ENCODE measurements at places on chromosomes 6 and 20.
A peak's percentile ranks its signal among the peaks of the same experiment; 100 is the strongest.

- DNase-seq = no peak
Measured at GRCh38 chr6:134235937-134236751, 81.8 kb downstream of the SGK1 start.

DNA sequence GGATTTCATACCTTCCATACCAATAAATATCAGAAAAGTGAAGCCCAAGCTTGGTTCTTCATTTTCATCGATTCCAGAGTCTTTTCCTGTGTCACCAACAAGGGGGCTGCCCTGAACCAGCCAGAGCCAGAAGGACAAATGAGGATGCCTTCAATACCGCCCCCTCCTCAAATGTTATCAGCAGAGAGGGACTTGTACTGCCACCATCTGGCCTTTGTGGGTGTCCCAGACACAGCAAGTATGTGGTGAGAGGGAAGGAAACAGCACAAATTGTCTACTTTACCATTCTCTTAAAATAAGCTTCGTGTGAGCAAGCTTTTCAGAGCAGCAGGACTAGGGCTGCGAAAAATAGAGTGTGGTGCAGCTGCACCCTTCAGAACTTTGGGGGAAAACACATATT is 165.3 kb downstream of the SOBP start:
- no peak for DNase-seq

DNA sequence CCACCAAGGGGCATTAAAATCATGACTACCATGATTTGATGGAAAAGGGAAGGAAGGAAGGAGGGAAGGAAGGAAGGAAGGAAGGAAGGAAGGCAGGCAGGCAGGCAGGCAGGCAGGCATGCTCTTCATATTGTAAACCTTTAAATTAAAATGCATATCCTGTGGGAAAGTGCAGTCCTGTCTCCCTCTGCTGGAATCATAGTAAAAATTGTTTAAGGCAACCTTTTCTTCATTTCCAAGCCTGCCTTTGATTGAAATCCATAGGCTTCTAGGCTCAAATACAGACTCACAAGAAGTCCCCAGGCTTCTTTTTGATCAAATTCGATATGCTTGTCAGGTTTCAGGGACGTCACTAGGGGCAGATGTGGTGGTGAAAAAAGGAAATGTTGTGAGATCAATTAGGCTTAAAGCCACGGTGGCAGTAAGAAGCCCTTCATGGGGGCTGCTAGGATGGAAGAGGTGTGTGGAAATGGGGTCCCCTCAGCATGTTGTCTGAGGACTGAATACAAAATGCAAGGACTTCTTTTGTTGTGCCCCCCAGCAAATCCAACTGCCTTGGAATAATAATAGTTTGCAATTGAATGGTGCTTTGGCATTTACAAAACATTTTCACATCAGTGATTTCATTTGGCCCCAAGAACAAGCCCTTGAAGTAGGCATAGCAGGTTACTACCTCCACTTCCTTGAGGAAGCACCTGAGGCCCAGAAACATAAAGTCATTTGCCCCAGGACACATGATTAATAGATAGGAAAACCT is 25.6 kb upstream of the GABRR1 start:
- DNase-seq = peak; percentile 64

DNA sequence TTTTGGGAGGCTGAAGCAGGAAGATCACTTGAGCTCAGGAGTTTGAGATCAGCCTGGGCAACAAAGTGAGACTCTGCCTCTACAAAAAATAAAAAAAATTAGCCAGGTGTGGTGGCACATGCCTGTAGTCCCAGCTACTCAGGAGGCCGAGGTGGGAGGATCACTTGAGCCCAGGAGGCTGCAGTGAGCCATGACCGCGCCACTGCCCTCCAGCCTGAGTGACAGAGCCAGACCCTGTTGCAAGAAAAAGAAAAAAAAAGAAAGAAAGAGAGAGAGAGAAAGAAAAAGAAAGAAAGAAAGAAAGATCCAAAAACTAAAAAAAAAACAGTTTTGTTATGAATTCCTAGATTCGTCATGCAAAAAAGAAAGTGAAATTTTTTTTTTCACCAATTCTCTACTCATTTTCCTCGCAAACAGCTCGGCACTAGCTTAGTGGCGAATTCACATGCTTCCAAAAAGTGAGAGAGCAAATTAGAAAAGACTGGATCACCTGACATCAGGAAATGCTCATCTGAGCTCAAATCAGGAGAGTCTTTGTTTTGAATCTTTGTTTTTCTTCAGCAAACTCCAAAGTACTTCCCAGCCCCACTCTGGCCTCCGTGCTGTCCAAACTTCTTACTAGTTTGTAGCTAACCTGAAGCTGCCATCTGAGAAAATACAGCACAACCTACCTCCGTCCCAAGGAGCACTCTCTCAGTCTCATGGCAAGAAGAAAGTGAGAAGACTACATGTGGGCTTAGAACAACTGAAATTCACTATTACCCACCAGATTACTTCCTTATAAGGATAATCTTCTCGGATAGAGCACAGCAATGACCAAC is 27.0 kb downstream of the IPCEF1 start:
- DNase-seq = no peak

DNA sequence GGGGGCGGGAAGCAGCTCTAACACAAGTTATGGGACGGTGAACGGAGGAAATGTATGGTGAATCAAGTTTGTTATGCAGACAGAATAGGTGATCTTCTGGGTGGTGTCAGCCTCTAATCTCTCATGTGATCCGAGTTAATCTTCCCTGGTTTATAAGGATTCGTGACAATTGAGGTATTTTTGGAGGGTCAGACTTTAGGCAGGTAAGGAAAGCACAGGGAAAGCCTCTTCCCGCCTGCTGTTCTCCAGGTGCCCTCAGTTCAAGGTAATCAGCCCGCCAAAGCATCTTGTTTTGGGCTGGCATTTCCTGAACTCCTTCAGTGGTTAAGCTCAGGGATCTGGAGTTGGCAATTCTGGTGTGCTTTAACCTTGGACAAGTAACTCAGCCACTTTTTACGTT is 1.2 kb downstream of the CSTF1 start:
- no peak for DNase-seq

- no peak for DNase-seq
Measured at GRCh38 chr6:89251170-89251569, 34.0 kb upstream of the GABRR1 start.

- DNase-seq = no peak
Measured at GRCh38 chr6:164154588-164154987, 740.1 kb downstream of the QKI start.

DNA sequence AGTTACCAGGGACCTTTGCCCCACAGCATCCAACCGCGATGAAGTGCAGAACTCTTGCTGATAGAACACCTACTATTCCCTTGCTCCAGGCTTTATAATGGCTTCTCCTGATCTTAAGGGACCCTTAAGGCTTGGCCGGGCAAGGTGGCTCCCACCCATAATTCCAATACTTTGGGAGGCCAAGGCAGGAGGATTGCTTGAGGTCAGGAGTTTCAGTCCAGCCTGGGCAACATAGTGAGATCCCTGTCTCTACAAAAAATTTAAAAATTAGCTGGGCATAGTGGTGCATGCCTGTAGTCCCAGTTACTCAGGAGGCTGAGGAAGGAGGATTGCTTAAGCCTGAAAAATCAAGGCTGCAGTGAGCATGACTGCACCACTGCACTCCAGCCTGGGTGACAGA is 68.8 kb downstream of the GCNT2 start:
- no peak for DNase-seq

- peak; percentile 56 for DNase-seq
Measured at GRCh38 chr6:106287215-106287614, 38.3 kb downstream of the ATG5 start.

- DNase-seq = no peak
Measured at GRCh38 chr6:161716176-161716575, 442.3 kb upstream of the AGPAT4 start.

- DNase-seq = no peak
Measured at GRCh38 chr20:35000311-35000921, 44.7 kb downstream of the MYH7B start.

DNA sequence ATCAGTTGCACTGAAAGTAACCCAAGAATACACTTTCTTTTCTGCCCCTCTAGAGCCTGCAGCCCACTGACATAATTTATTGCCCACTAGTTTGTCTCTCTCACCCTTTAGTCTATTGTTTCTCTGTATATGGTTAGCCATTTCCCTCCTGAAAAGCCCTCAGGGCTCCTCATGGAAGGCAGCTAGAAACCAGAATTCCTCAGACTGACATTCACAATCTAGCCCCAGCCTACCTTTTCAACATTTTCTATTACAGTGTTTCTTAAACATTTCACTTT is 21.4 kb upstream of the PAQR8 start:
- DNase-seq = no peak

- DNase-seq = peak; percentile 81
Measured at GRCh38 chr6:43972179-43972912, 154.9 kb downstream of the MRPL14 start.

GRCh38 chr6:148996815-148997214 is 250.0 kb downstream of the UST start:
- no peak for DNase-seq

GRCh38 chr20:16477632-16478031 is 95.6 kb downstream of the KIF16B start:
- DNase-seq = no peak

- DNase-seq = no peak
Measured at GRCh38 chr20:9884061-9884460, 45.2 kb upstream of the PAK5 start.

GRCh38 chr6:132798869-132799538 is 567 bp upstream of the SLC18B1 start:
- DNase-seq = peak; percentile 92

GRCh38 chr6:1013656-1014430 is 298.1 kb upstream of the FOXQ1 start:
- no peak for DNase-seq

DNA sequence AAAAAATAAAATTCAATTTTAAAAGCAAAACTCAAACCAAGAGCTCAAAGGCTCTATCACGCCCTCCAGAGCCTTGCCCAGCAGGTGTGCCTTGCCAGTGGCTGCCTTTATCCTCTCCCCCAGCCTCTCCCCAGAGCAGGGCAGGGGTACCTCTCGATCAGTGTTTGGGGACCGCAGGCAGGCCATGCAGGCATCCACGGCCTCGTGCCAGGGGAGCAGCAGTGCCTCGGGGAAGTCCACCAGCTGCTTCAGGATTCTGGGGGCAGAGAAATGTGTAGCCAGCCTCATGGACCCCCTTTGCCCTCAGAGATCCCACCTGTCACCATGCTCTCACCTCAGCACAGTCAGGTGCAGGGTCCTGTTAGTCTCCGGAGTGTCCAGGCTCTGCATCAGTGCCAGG is 5.7 kb downstream of the CUL7 start:
- DNase-seq = no peak

GRCh38 chr20:2756056-2756611 is 44.3 kb downstream of the CPXM1 start:
- no peak for DNase-seq

GRCh38 chr6:153816366-153816765 is 222.7 kb upstream of the OPRM1 start:
- no peak for DNase-seq

DNA sequence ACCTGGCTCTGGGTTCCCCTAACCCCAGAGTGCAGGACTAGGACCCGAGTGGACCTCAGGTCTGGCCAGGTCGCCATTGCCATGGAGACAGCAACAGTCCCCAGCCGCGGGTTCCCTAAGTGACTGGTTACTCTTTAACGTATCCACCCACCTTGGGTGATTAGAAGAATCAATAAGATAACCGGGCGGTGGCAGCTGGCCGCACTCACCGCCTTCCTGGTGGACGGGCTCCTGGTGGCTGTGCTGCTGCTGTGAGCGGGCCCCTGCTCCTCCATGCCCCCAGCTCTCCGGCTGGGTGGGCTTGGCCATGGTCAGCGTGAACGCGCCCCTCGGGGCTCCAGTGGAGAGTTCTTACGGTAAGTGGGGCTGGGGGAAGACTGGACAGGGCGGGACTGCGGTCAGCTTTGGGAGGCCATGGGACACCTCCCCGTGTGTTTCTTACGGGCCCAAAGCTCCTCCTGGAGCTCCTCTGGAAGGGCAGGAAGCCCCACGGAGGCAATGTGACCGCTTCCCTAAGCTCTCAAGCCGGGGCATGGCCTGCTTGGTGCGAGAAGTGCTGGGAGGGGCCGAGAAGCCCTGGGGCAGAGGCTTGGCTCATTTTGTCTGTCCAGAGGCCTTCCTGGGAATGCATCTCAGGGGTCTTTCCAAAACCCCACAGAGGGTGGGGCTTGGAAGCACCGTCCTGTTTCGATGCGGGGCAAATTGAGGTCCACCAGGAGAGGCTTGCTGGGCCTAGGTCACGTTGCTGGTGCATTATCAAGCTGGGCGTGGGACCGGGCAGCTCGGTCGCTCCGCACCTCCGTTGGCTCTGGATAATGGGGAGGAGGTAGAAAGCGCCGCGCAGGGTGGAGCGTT is at the start of gene HNF4A:
Gene HNF4A (plus strand): TSS at position 202 of the 855 bp plus-strand sequence. CDS start 106 bp downstream, at position 308.
- no peak for DNase-seq

DNA sequence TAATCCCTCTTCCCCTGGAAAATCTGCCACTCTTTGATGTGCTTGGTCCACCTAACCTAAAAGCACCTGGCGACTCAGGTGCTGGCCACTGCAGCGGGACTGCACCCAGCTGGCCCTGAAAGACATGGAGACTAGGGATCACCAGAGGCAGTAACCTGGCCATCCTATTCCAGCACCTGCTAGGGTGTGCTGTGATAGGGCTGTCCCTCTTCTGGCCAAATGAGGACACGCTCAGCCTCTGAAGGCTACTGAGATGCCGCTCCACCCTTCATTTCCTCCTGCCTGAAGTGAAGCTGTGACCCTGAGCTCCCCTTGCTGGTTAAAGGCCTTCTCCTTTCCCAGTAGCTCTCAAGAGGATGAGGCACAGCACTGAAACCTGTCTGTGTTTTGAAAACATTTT is 24.4 kb downstream of the FOXC1 start:
- no peak for DNase-seq

DNA sequence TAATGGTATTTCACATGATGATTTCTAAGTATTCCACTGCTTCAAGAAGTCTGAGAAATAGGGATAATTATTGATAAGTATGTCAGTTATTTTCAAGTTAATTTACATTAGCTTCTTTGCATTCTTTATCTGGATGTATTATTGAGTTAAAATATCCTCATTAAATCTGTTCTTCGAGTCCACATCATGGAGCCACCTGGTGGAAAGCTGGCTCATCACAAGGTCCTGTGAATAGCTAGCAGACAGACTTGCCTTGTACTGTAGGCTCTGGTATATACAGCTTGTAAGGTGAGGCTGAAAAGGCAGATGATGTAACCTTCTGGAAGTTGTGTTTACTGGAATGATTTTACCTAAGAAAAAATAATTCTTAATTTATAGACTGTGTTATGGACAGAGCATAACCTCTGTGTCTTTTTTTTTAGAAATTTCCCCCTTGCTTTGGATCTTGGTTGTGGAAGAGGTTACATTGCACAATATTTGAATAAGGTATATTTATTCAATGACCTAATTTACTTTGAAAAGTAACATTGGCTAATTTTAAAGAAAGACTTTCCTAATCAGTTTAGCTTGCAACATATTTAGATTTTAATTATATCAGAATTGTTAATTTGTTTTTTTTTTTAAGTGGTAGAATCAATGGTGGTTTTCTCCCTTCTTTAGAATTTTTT is 3.5 kb downstream of the NDUFAF5 start:
- DNase-seq = peak; percentile 66

- DNase-seq = no peak
Measured at GRCh38 chr6:84758486-84758885, 5.9 kb downstream of the TBX18 start.

DNA sequence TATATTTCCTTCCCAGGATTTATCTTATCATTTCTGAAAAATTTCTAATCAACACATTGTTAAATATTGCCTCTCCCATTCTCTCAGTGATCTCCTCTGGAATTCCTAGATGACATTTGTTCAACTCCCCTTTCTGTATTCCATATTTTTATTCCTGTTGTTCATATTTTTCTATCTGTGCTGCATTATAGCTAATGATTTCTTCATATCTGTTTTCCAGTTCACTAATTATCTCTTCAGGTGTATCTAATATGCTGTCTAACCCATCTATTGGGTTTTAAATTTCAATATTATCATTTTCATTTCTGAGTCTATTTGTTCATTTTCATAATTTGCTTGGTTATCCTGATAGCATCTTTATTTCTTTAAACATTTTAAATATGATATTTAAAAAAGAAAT is 141.9 kb downstream of the GRM4 start:
- DNase-seq = no peak

All from hematopoietic multipotent progenitor cell treated with erythropoietin and hydrocortisone succinate and interleukin-3 and kit ligand, for 8 days (in vitro differentiated cells).